ENCODE measurements at places on chromosomes 6 and 20.
A peak's percentile ranks its signal among the peaks of the same experiment; 100 is the strongest.

- no peak for DNase-seq
Measured at GRCh38 chr6:8245726-8246125, 143.4 kb upstream of the EEF1E1 start.

DNA sequence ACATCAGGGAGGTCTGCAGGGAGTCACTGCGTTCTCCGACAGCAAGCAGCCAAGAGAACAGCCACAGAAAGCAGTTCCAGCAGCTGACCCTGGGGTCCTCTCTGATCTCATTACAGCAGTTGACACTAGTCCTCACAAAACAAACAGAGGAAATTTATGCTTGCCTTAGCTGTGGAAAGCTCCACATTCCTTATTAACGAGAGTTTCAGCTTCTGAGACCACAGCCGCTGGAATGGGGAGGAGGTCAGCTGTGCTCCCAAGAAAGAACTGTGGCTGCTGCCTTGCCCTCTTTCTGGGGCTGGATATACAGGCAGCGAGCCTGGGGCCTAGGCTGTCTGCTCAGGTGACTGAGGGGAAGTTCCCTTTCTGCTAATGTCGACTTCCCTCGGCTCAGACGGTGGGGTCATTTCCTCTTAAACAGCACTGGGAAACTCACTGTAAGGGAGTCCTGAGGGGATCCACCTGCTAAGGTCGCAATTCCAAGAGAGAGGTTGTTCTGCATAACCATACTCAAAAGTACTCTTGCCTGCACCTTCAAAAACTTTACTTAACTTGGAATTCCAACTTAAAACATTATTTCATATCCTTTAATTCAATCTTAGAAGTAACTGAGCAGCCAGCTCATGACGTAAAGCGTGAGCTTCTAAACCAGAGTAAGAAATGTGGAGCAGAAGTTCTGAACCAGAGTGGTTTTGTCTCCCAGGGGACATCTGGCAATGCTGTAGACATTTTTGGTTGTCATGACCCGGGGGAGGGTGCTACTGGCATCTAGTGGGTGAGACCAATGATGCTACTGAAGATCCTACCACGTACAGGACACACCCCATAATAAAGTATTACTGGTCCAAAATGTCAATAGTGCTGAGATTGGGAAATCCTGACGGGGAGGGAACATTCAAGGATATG, 80.3 kb downstream of the BACH2 start:
- DNase-seq = peak; percentile 89

DNA sequence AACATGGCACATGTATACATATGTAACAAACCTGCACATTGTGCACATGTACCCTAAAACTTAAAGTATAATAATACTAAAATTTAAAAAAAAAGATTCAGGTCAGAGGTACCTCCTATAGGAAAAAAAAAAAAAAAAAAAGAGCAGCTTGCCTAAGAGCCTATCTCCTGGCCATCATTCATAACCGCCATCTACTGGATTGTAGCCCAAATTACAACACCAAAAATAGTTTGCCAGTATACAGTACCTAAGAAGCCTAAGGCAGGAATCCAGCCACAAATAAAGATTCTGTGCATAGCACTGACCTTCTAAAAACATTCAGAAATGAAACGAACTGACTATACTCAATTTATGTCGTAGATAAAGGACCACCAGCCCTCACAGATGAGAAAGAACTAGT, 438.4 kb upstream of the ADGRB3 start:
- no peak for DNase-seq

- DNase-seq = no peak
Measured at GRCh38 chr6:42225419-42225818, 7.8 kb upstream of the MRPS10 start.

DNA sequence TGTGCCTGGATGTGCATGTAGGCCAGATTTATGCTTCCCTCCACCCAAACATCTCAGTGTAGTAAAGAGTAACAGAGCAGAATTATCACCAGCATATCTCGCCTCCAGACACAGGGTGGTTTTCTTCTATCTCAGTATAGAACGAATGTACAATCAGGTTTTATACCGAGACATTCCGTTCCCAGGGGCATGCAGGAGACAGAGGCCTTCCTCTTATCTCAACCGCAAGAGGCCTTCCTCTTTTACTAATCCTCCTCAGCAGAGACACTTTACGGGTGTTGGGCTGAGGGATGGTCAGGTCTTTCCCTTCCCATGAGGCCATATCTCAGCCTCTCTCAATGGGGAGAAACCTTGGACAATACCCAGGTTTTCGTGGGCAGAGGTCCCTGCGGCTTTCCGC, 36.4 kb upstream of the MC3R start:
- no peak for DNase-seq

DNA sequence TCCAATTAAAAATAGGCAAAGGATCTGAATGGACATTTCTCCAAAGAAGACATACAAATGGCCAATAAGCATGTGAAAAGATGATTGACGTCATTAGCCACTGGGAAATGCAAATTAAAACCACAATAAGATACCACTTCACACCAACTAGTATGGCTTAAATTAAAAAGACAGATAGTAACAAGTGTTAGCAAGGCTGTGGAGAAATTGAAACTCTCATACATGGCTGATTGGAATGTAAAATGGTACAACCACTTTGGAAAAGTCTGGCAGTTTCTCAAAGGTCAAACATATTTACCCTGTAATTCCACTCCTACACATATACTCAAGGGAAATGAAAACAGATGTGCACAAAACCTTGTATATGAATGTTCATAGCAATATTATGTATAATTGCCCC, 83.6 kb downstream of the CEP57L1 start:
- DNase-seq = no peak
